ENCODE measurements at places on chromosomes 5 and 9.

- DNase-seq = no peak
Measured at GRCh38 chr9:90162819-90163218, 479.8 kb downstream of the DIRAS2 start.

GRCh38 chr9:103789686-103790085 lies 304.4 kb upstream of the SMC2 start:
- no peak for DNase-seq

GRCh38 chr5:62341783-62342475 lies 35.9 kb downstream of the KIF2A start:
- no peak for DNase-seq

GRCh38 chr5:159518371-159518770 lies 188.1 kb upstream of the IL12B start:
- DNase-seq = no peak

- no peak for DNase-seq
Measured at GRCh38 chr9:131382850-131383729, 10.8 kb upstream of the PRRC2B start.

DNA sequence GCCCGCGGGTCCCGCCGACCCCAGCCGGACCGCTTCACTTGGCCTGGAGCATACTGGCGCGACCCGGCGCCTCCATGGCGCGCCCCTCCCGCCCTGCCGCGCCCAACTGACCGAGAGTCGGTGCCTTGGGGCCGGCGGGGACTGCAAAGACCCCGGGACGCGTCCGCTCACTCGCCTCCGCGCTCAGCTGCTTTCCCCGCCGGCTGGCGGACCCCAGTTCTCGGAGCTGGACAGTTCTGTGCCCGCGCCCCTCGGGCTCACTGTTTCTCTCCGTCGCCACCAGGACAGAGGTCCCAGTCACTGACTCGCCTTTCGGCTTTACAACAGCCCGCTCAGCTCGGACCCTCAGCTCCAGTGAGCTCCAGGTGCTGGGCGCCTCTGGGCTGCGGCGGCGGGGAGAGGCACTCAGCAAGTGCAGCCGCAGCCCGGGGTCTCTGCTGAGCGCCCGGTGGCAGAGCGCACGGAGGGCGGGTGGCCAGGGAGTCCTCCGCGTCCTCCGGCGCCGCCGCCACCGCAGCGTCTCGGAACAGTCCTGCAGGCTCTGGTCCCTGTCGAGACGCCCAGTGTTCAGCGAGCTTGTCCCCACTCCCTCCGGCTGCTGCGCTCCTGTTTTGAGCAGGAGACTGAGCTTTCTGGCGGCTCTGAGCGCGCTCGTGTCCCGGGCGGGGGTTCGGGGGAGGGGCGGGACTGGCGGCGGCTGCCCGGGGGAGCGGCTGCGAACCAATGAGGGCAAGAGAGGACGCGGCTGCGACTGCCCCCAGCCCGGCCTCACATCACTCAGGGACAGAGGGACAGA lies at the start of gene SMIM32:
Gene SMIM32 (minus strand): TSS at position 637 of the 796 bp plus-strand sequence. CDS start 638 bp downstream, outside the sequence.
- no peak for DNase-seq

- no peak for DNase-seq
Measured at GRCh38 chr9:133168432-133168831, 4.7 kb upstream of the GBGT1 start.

DNA sequence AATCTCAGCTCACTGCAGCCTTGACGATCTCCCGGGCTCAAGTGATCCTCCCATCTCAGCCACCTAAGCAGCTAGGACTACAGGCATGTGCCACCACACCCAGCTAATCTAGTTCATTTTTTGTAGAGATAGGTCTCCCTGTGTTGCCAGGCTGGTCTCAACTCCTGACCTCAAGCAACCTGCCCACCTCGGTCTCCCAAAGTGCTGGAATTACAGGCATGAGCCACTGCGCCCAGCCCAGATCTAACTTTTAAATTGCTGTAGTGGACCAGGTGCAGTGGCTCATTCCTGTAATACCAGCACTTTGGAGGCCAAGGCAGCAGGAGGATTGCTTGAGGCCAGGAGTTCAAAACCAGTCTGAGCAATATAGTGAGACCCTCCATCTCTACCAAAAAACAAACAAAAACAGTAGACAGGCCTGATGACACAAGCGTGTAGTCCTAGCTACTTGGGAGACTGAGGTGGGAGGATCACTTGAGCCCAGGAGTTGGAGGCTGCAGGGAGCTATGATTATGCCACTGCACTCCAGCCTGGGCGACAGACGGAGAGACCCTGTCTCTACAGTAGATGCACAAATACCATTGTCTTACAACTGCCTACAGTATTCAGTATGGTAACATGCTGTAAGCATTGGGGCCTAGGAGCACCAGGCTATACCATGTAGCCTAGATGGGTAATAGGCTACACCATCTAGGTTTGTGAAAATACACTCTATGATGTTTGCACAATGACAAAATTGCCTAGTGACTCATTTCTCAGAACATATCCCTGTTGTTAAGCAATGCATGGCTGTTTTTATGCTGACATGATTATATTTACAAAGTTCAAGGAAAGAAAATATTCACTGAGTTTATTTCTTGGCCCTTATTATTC lies 1.5 kb upstream of the SIT1 start:
- no peak for DNase-seq

GRCh38 chr5:123273095-123273494 lies 150.1 kb downstream of the CEP120 start:
- DNase-seq = no peak

DNA sequence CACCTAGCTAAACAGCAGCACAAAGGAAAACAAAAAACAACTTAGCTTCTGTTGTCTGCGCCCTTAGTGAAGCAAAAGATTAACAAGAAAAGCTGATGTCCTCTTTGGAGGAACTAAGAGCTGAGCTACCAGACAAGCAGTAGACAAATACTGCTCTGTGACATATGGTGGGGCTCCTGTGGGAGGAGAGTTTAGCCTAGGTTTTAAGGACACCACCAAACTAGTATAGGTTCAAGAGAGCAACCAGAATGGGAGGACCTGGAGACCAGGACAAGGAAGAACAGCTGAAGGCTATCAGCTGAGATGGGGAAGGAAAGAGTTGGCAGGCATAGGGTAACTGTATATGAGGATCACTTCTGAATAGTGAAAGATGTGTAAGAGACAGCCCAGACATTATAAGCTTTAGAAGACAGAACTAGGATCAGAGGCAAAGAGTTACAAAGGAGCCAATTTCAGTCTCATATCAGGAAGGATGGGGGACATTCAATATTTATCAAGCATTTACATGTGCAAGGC lies 27.2 kb downstream of the FBXW2 start:
- no peak for DNase-seq

- DNase-seq = no peak
Measured at GRCh38 chr9:98331536-98332259, 76.2 kb upstream of the TBC1D2 start.

GRCh38 chr9:38727497-38728001 lies 7.6 kb upstream of the FAM240B start:
- no peak for DNase-seq

- DNase-seq = no peak
Measured at GRCh38 chr5:78698191-78698791, 49.7 kb upstream of the LHFPL2 start.

GRCh38 chr5:127652952-127653611 lies 4.2 kb downstream of the CTXN3 start:
- DNase-seq = no peak

DNA sequence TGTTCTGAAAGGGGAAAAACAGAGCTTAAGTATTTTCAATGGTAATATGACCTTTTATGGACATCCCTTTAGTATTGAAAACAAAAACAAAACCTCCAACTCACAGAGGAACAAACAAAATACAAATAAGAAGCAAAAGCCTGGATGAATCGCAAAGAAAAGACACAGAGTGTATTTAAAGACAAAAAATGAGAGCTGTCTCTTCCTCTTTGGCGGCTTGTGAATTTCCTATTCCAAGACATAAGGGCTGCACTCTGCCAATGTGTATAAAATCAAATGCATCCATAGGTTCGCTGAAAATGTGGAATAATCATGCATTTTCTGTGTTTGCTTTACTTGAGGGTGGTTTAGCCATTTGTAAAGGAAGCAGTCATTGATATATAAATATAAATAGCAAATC lies 739.3 kb upstream of the ZNF608 start:
- no peak for DNase-seq

DNA sequence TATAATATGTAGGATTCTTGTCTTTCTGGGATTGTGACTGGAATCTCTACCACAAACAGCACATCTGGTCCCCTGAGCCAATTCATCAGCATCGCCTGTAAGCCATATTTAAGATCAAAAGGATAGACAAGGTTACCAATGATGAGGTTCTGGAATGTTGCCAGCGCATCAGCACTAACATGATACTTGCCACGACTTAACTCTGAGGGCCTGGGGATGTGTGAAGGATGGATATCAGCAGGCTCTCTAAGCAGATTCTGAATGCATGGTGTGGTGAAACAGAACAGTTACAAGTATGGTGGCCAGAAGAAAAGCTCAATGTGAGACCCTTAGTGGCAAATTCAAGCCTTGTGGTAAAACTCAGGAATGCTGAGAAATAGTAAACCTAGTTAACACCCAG lies 143.0 kb downstream of the XRCC4 start:
- no peak for DNase-seq

DNA sequence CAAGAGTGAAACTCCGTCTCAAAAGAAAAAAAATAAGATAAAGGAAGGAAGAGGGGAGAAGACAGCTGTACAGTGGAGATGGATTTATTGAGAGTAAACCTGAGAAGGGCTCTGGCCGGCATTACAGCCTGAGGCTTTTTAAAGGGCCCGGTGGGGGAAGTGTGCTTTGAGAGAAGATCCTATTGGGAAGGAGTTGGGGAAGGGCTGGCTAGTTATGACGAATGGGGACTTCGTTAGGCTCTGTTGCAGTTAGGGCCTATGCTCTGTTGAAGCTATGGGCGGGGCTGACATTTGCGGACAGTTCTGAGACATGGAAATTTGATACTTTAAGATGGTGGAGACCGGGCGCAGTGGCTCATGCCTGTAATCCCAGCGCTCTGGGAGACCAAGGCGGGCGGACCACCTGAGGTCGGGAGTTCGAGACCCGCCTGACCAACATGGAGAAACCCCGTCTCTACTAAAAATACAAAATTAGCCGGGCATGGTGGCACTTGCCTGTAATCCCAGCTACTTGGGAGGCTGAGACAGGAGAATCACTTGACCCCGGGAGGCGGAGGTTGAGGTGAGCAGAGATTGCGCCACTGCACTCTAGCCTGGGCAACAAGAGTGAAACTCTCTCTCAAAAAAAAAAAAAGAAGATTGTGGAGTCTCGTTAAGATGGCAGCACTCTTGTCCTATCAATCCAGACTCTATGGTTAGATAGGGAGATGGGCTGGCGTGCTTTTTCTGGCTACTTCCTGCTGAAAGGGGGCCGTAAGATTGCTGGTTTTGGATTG lies 33.2 kb downstream of the C9orf50 start:
- no peak for DNase-seq

DNA sequence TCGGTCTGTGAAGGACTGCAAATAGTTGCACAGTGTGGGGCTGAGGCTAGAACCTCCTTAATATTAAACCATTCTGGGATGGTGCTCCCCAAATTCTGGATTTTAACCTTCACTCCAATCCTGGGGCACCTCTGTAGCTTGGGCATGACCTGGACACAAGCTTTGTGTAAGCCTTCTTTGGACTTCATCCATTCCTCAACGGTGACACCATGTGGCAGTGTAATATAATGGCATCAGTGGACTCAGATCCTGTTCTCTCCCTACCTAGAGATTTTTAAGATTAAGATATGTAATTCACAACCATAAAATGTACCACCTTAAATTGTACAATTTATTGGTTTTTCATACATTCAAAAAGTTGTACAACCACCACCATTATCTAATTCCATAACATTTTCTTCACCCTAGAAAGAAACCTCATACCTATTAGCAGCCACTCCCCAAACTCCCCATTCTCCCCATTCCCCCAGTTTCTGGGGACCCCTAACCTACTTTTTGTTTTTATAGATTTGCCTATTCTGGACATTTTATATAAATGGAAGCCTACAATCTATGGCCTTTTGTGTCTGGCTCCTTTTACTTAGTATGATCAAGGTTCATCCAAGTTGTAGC lies 4.8 kb upstream of the PLGRKT start:
- DNase-seq = no peak

DNA sequence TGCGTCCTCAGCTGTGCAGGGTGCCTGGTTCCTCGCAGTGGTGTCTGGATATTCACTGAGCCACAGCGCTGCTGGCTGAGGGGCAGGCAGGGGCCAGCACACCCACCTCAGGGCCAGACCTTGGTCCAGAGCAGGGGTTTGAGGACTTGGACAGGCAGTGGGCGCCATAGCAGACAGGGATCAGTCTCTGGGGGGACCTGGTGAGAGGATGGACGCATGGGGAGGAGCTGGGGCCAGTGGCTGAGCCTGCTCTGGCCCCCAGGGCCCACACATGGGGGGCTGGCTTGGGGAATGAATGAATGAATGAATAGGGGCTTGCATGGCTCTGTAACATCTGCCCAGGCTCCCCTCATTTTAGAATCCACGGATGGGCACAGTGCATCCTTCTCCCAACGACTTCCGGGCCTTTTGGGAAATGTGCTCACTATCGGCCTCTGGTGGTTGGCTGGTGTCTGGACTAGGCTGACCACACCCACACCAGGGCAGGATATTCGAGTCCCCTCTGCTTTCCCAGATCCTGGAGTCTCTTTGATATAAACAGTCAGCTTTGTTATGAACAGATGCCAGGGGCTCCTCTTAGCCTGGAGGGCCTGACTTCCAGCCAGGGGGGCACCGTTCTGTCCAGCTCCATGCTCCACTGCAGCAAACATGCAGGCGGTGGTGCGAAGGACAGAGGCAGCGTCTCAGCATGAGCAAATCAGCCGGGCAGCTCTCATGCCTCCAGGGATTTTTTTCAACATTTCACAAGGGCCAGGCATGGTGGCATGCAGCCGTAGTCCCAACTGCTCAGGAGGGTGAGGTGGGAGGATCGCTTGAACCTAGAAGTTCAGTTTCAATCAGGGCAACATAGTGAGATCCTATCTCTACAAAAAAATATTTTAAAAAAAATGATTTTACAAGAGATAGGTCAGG lies 62.6 kb downstream of the NEK6 start:
- DNase-seq = peak; percentile 39

DNA sequence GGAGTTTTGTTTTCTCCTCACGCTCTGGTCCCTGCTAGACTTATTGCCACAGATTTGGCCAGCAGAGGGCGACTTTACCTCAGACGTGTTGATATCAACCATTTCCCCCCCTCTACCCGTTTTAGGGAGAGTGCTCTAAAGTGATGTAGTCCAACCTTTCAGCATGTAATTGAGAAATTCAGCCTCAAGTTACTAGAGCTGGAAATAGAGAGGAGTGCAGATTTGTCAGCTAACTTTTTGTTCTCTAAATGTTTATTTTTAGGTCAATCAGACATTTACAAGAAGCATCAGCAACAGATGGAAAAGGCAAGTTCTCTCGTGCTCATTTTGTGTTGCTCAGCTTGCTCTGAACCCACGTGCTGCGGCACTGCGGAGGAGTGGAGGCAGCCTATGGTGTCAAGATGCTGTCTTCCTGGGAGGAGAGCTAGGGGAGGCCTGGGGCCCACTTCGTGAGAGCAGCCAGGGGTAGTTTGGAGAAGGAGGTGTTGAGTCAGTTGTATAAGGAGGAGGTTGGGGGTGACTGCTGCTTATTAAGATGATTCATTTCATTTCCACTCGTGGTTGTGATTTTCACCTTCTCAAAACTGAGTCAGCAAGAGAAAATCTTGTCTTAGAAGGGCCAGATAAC lies 53.6 kb downstream of the GPR107 start:
- DNase-seq = peak; percentile 88

GRCh38 chr9:89467278-89467625 lies 30.7 kb downstream of the SEMA4D start:
- no peak for DNase-seq

Data from activated CD8-positive, alpha-beta memory T cell treated with anti-CD3 and anti-CD28 coated beads, Interleukin-2, amount 50 U/mL, for 4 hours (primary cell).